ENCODE measurements at places on chromosomes 7 and 10.

GRCh38 chr7:115748123-115748738, 282.3 kb downstream of the TFEC start:
- no peak for DNase-seq

- no peak for DNase-seq
Measured at GRCh38 chr10:126135941-126136595, 239.7 kb downstream of the FANK1 start.

- no peak for DNase-seq
Measured at GRCh38 chr7:95646350-95646749, 50.0 kb upstream of the PDK4 start.

GRCh38 chr7:113000316-113001020, 86.2 kb downstream of the GPR85 start:
- DNase-seq = no peak

- DNase-seq = no peak
Measured at GRCh38 chr10:49285232-49285631, 13.7 kb upstream of the C10orf71 start.

- DNase-seq = no peak
Measured at GRCh38 chr10:119348516-119349240, 141.3 kb downstream of the GRK5 start.

DNA sequence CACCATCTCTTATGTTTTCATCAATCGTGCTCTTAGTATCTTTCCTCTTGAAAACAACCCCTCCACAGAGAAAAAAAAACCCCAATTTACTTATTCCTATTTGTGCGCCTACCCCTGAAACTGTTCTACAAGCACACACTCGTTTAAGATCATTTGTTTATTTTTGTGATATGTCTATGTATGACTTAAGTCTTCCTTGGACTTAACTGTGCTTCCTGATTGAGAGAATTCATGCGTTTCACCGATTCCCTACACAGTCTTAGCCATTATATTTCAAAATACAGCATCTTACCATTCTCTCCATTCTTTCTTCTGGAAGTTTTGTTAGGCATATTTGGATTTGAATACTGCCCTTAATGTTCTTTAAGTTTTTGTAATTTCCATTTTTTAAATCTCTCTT, 159.4 kb downstream of the MLLT10 start:
- no peak for DNase-seq

DNA sequence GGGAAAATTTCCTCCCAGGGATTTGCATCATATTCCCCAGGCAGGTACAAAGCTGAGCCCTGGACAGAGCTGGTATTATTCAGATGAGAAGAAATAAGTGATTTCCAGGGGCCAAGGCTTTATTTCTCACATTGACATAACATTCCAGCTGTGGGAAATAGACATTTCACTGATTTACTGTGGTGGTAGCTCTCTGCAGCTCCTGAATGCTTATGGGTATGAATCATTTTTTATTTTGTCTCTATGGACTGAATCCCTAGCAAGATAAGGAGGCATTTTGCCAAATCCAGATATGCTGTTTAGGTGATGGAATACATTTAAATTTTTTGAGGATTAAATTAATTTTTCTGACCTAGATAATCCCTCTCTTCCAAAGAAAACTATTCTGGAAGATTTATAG, 97.9 kb downstream of the MTPN start:
- DNase-seq = no peak
